ENCODE measurements at places on chromosomes 2 and 18.

- DNase-seq: no peak
These were observed 78.0 kb upstream of the RPL31 start for GRCh38 chr2:100924122-100924519.

GRCh38 chr2:226655871-226656270 is 143.7 kb downstream of the IRS1 start:
- no peak for DNase-seq

DNA sequence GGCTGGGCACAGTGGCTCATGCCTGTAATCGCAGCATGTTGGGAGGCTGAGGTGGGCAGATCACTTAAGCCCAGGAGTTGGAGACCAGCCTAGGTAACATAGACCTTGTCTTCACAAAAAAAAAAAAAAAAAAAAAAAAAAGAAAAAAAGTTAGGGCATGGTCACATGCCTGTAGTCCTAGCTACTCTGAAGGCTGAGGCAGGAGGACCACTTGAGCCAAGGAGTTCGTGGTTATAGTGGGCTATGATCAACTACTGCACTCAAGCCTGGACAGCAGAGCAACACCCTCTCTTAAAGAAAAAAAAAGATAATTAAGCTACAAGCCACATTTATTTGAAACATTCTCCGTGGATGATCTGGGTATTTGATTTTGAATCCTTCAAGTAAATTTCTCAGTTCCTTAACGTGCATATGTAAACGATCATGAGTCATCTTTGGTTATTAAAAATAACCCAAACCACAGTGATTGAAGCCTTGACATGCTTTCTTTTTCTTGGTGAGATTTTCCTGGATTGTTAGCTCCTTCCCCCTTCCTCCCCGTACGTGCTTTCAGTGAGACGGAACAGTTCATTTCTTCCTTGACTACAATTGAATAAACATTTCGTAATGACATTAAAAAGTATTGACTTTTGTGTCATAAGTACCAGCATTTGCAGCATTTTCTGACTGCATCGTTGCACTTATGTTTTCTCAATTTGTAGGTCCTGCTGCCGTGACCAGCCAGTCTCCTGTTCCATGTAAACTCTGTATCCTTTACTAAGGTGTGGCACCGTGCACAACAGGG is 20.3 kb downstream of the RMC1 start:
- DNase-seq: no peak

DNA sequence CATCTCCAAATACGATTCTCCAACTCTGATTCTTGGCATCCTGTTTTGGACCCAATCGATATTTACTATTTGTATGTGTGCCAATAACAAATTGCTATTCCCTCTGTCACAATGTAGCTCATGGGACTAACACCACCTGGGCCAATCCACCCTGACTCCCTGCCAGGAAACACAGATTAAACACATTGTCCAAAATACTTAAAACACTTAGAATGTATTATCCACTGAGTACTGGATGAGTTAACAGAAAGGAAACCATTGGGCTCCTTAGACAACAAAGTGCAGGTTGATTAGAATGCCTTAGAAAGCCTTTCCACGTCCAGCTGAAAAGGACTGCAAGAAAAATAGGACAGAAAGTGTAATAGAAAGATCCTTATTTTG is 79.4 kb upstream of the ARHGAP28 start:
- DNase-seq: no peak

DNA sequence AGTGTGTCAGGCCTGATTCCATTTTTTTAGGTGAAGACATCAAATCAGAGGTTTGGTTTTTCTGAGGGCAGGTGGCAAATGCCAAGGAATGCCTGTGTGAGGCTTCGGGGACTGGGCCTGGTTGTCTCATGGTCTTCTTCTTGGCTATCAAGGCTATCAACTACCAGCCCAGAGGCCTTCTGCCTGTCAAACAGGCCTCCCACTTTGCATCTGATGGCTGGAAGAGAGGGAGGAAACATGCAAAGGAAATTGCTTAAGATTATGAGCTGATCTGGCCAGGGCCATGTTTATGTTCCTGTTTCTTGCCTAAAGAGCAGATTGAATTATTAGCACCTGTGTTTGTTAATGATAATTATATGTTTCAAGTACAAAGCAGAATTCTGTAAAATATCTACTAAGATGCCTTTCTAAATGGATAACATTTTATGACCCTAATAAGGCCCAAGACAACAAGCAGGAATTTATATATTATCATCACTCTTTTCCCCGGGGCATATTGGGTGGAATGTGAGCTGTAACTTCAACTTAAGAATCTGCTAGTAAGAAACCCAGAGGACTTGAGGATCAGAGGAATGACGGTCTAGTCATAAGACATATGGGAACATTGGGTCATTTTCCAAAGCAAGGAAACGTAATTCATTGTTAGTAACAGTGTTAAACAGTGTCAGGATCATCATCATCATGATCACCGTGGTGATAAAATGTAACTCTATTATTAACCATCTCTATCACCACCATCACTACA is 123.2 kb downstream of the LYPD6B start:
- DNase-seq: no peak

DNA sequence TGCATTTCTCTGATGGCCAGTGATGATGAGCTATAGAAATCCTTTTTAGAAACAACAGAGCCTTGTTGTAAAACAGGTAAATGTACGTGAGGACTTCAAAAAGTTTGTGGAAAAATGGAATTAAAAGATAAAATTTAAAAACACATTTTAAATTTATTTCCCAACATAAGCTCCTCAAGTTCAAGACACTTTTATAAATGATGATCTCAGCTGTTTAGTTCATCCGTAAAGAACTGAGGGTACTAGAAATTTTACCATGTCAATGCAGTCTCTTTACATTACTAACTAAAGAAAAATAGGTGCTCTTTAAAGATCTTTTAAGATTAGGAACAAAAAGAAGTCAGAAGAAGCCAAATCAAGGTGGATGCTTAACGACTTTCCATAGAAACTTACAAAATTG is 52.5 kb downstream of the MSH2 start:
- DNase-seq: no peak

GRCh38 chr2:222733846-222734702 is 62.6 kb downstream of the MOGAT1 start:
- no peak for DNase-seq

DNA sequence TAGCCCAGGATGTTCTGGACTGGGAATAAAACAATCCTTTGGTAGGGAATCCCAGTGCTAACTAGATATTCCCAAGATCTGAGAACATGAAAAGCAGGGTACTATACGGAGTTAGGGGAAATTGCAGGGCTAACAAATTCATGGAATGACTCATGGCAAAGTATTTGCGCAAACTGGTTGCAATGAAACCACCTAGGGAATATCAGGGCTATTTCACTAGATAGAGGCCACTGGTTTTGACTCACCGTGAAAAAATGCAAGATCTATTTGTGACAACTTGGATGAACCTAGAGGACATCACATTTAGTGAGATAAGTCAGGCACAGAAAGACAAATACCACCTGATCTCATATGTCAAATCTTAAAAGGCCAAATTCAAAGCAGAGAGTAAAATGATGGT is 233.3 kb downstream of the MBD2 start:
- no peak for DNase-seq

- DNase-seq: no peak
These were observed 422.2 kb downstream of the SETBP1 start for GRCh38 chr18:45102863-45103262.

- DNase-seq: no peak
These were observed 309.3 kb upstream of the MEX3C start for GRCh38 chr18:51506811-51507210.

DNA sequence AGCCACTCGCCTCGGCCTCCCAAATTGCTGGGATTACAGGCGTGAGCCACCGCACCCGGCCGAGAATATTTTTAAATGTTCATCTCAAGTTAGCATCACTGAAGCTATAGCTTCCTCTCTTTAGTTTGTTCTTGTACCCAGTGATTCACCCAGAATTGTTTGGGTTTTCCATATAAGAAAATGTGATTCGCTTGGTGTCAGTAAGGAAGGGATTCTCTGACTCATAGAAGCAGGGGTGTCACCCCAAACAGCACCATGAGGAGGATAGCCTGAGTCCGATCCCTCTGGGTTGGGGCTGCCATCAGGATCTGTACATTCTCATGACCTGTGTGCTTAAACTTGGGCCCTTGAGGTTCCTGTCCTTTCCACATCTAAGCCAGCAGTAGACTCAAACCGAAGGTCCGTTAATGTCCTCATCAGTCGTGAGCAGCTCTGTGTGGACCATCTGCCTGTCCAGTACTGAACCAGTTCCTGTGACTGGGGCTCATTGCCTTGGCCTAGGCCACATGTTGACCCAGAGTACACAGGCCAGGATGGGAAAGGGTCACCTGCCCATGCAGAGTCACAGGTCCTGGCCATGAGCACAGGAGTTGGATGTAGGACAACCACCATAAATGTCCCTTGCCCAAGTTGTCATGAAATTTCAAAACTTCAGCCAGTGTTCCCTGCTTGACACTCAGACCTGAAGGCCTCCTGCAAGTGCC is 311.9 kb downstream of the GBX2 start:
- no peak for DNase-seq

DNA sequence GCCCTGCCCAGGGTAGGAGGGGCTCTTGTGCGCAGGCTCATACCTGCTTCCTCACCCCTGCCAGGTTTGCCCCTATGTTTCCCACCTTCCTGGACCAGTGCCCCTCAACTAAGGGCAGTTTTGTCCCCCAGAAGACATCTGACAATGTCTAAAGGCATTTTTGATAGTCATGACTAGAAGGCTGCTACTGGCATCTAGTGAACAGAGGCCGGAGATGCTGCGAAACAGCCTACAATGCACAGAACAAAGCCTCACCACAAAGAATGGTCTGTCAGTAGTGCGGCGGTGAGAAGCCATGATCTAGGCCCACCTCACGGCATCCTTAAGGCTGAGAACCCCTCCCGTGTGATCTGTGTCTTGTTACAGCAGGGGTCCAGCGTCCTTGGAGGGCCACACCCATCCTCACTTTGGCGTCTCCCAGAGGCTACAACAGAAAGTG is 96.0 kb downstream of the TMEM17 start:
- DNase-seq: no peak

- no peak for DNase-seq
These were observed 119.3 kb upstream of the PKDCC start for GRCh38 chr2:41928526-41928925.

- no peak for DNase-seq
These were observed 84.1 kb downstream of the CTIF start for GRCh38 chr18:48622911-48623431.

- no peak for DNase-seq
These were observed 1787.0 kb upstream of the PIK3C3 start for GRCh38 chr18:40168026-40168425.

DNA sequence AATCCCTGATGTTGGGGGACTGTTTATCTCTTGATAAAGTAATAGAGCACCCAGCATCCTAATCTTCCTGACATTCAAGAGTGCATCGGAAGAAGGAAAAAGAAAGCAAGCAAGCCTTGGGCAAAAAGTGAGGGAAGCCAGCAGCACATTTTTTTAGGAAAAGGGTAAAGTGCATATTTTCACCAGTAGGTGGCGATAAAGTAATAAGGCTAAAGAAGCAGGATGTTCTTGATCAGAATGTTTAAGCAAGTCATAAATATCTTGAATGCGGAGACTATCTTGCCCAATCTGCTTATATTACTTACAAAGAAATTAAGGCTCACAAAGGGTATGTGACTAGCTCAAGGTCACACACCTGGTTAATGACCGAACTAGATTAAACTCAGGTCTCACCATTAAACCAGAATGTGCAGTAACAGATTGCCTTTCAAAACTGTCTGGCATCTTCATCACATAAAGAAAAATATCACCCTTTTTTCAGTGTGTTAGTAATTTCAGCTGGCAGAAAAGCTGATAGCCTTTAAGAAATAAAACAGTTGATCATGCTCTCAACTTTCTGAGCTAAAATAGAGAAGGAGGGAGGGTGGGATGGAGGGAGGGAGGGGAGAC is 83.8 kb downstream of the VIT start:
- DNase-seq: no peak

GRCh38 chr2:112907001-112907949 is 3.7 kb upstream of the IL37 start:
- no peak for DNase-seq

DNA sequence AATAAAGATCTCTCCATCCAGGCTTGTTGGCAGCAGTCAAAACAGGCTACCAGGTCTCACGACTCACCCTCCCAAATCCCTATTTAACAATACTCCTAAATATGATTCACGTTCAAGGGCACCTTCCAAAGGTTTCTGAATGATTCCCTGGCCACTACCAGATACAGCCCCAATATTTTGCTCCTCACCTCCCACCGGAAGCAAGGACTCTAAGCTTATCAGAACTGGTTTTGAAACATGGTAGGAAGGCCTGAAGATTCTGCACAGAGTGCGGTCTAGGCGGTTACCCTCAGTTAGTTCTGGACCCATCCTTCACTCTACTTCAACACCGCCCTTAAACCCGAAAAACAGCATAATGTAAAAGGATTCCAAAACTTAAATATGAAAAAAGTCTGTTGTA is 5.2 kb downstream of the PPP4R1 start:
- DNase-seq: no peak

DNA sequence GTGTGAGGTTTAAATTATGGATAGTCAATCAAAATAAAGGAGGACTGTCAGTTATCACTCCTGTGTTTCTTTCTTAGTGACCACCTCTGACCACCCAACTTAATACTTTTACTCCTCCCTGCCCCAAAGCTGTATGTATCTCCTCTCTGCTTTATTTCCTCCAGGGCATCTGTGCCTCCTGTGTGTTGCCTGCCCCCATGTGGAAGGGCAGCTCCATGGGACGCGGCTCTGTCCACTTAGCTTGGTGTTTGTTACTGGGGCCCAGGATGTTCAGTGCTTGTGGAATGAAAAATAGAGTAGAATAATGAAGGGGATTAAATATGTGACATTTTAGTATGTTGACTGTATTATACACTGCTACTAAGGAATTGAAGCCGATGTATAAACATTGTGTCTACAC is 9.8 kb downstream of the ACP1 start:
- no peak for DNase-seq

GRCh38 chr18:53531187-53531586 is 693.3 kb downstream of the MBD2 start:
- DNase-seq: no peak

DNA sequence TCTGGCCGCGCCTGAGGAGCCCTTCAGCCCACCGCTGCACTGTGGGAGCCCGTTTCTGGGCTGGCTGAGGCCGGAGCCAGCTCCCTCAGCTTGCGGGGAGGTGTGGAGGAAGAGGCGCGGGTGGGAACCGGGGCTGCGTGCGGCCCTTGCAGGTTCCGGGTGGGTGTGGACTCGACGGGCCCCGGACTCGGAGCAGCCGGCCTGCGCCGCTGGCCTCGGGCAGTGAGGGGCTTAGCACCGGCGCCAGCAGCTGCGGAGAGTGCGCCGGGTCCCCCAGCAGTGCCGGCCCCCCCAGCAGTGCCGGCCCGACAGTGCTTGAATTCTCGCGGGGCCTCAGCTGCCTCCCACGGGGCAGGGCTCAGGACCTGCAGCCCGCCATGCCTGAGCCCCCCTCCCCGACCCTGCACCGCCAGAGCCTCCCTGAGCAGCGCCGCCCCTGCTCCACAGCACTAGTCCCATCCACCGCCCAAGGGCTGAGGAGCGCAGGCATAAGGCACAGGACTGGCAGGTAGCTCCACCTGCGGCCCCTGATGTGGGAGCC is 534.2 kb downstream of the ZNF804A start:
- DNase-seq: no peak

Measured in hypothalamus (tissue), 51 donors.